ENCODE measurements at places on chromosomes 5 and 9.

GRCh38 chr5:151504006-151504405 is 56.6 kb downstream of the SLC36A1 start:
- DNase-seq, result no peak

- no peak for DNase-seq
These were observed 93.7 kb downstream of the ARHGAP26 start for GRCh38 chr5:142863856-142864255.

DNA sequence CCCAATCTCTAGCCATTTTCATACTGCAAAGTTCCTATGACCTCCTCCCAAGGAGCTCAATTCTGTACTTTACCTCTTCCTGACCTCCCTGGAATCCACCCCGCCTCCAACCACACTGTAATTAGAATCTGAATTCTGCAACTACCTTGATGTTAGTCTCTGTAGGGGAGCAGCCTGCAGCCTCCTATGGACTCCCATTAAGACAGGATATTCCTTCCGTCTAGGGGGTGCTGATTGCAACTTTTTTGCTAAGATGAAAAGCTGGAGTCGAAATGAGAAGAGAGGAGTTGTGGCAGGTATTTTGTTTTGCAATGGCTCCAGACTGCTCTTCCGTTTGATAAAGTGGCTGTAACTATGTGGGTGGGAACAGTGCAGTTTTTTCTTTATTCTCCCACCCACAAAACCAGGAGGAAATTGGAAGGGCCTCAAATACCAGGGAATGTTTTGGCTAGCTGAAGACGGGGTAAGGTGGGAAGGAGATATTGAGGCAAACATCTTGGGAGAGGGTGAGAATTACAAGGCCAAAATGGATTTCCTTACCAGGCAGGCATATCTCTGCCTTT is 23.8 kb downstream of the ANXA2R start:
- DNase-seq, result no peak

GRCh38 chr9:134320868-134321471 is 5.3 kb upstream of the RXRA start:
- no peak for DNase-seq

GRCh38 chr9:121331549-121331948 is 38.5 kb downstream of the STOM start:
- DNase-seq, result no peak

- no peak for DNase-seq
These were observed 23.6 kb downstream of the SCAI start for GRCh38 chr9:125119643-125120286.

- no peak for DNase-seq
These were observed 26.9 kb downstream of the CCNH start for GRCh38 chr5:87385802-87386201.

GRCh38 chr5:7348168-7348854 is 47.6 kb upstream of the ADCY2 start:
- no peak for DNase-seq

DNA sequence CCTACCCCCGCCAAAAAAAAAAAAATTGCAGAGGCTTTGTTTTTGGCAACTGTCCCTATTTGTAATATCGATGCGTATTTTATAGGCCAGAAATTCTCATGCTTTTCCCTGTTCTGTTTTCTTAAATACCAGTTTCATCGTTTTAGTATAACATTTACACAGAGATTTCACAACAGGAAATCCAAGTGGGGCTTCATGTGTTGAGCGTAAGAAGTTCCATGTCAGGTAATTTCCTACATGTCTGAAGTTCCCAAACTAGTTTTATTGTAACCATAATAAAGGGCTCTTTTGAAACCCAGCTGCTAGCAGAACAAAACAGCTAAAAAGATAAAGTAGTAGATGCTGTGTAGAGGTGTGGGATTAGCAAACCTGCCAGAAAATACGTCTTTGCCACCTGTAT is 4.2 kb downstream of the SMC5 start:
- DNase-seq, result no peak

- no peak for DNase-seq
These were observed 113.3 kb upstream of the SPATA31D4 start for GRCh38 chr9:81814794-81815464.

DNA sequence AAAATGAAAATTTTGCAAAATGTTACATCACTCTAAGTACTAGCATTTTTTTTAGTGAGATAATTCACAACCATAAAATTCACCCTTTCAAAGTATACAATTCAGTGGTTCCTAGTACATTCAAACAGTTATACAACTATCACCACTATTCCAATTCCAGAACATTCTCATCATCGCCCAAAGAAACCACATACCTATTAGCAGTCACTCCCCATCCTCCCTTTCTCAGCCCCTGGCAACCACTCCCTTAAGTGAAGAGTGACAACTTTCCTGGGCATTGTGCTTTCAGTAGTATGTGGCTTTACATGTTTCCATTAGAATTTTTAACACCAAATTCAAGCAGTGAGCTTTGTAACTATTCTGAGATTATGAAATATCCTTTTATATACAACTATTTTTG is 81.4 kb downstream of the RASEF start:
- no peak for DNase-seq

GRCh38 chr9:18236336-18236735 is 237.6 kb upstream of the ADAMTSL1 start:
- DNase-seq, result no peak

GRCh38 chr5:75040973-75041372 is 11.4 kb downstream of the GCNT4 start:
- no peak for DNase-seq

DNA sequence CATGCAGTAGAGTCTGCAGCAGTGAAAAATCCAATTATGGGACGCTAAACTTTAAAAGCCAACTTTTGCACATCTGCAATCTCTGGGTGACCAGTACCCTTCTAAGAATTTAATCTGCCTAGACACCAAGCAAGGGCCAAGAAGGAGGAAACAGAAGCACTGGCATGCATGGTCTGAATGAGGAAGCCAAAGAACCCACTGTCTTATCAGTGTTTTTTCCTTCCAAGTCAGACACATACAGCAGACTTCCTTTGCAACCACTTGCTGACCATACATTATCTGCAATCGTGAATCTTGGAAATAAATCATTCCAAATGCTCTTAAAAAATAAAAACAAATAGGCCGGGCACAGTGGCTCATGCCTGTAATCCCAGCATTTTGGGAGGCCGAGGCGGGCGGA is 65.9 kb downstream of the DEPDC1B start:
- no peak for DNase-seq

- no peak for DNase-seq
These were observed 102.2 kb upstream of the MOCS2 start for GRCh38 chr5:53211799-53212198.

DNA sequence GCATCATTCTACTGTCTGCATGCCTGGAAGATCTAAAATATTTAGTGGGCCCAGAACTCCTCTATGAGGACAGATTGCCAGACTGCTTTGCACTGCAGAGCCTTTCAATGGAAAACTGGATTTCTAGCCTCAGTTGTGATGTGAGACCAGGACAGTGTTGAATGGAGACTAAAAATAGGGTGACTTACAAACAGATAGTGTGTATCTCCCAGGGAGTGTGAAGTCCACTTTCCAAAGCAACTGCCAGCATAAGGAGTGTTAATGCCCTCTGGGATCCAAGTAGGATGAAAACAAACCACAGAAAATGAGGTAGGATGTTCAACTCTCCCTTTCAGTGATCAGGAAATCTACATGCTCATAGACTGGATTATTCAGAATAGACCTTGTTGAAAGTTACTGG is 119.5 kb downstream of the GRIA1 start:
- DNase-seq, result no peak

- no peak for DNase-seq
These were observed 4.4 kb upstream of the RAPGEF1 start for GRCh38 chr9:131744171-131744719.

- no peak for DNase-seq
These were observed 160.8 kb downstream of the CEMIP2 start for GRCh38 chr9:71607461-71607881.

DNA sequence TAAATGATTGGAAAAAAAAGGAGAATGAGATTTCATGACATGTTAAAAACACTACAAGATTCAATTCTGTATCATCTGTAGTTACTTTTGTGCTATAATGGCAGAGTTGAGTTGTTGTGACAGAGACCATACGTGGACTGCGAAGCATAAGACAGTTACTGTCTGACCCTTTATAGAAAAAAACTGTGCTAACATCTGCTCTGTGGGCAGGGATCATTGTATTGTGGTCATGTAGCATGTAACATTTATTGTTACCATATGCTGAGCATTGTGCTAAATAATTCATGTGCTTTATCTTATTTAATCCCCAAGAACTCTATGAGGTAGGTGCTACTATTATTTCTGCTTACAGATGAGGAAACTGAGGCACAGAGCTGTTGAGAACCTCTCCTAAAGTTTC is 147.3 kb upstream of the HMHB1 start:
- DNase-seq, result no peak

DNA sequence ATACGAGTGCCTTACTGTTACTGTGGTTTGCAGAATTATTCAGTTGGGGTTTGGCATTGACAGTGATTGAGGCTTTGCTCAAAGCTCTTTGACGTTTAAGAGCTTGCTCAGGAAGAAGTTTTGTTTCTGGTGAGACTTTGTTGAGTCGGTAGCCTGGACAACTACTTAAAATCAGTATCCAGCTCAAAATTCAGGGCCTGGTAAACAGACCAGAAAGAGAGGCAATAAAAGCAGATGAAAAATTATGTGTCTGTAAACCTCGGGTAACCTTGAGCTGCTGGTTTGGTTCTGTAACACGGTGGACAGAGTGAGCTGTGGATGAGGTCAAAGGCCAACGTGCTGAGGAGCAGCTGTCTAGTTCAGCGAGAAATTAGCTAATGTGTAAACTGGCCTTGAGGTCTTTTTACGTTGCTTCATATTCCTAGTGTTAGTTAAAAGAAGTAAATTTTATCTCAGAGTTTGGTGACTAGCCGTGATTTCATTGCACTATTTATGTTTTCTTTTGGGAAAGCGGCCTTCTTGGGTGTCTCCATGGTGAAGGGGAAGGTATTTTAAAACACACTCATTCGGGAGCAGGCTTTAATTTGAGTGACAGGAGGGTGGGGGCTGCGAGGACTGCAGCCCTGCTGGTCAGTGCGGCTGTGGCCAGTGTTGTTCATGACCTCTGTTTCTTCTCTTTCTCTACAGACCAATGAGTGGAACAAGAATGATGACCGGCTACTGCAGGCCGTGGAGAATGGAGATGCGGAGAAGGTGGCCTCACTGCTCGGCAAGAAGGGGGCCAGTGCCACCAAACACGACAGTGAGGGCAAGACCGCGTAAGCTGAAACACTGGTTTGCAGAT is 82.0 kb upstream of the TTC23L start:
- no peak for DNase-seq

- no peak for DNase-seq
These were observed 9.1 kb downstream of the TTC33 start for GRCh38 chr5:40746703-40747102.

GRCh38 chr5:35031276-35031675 is 16.5 kb downstream of the AGXT2 start:
- no peak for DNase-seq

GRCh38 chr9:129604766-129605163 is 16.1 kb downstream of the C9orf50 start:
- DNase-seq, result no peak

DNA sequence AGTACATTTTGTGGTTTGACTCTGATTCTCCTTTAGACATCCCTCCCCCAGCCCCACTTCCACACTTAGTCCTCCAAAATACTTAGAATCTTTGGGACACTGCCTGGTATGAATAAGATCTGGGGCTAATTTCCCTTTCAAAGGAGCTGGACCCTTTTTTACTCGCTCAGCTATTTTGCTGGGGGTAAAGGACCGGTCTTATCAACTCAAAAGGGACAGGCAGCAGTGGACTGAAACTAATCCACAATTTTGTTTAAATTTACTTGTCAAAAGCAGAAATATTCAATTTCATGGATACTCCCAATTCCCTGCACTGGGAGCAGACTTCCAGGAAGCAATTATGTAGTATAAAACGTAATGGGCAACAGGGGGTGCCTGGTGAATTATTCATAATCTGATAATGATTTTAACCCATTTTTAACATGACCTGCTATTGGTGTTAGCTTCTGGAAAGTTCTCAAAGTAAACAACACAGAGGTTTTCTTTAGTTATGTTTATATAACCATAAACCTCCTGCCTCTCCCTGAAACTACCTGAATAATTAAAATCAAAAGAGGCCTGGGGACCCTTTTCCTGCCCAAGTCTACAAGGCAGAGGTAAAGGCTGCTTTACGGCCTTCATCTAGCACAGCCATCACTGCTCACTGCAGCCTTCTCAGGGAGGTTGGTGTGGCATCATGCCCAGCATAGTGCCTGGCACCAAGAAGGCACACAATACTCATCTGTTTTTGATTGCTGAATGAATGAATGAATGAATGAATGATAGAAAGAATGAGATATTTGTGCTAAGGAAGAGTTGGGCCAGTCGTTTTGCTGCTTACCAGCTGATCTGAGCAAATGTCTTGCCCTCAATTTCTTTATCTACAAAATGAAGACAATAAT is 44.2 kb upstream of the GNPDA1 start:
- DNase-seq, result peak; percentile 22

DNA sequence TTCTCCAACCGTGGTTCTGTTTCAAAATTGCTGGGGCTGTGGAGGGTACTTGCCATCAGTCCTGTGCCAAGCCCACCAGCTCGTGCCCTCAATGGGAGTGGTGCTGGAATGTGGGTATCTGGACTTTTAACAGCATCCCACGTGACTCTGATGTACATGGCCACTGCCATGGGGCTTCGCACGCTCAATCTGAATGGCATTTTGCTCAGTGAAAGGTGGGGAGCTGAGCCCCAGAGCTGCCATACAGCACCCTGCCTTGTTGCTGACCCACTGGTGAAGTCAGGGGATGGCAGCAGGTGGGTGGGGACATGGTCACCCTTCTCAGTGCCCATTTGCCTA is 16.6 kb upstream of the SYNPO start:
- no peak for DNase-seq

- peak; percentile 74 for DNase-seq
These were observed 27.2 kb downstream of the NEK6 start for GRCh38 chr9:124284940-124285441.

- DNase-seq, result no peak
These were observed 10.7 kb upstream of the CLK4 start for GRCh38 chr5:178637356-178638074.

DNA sequence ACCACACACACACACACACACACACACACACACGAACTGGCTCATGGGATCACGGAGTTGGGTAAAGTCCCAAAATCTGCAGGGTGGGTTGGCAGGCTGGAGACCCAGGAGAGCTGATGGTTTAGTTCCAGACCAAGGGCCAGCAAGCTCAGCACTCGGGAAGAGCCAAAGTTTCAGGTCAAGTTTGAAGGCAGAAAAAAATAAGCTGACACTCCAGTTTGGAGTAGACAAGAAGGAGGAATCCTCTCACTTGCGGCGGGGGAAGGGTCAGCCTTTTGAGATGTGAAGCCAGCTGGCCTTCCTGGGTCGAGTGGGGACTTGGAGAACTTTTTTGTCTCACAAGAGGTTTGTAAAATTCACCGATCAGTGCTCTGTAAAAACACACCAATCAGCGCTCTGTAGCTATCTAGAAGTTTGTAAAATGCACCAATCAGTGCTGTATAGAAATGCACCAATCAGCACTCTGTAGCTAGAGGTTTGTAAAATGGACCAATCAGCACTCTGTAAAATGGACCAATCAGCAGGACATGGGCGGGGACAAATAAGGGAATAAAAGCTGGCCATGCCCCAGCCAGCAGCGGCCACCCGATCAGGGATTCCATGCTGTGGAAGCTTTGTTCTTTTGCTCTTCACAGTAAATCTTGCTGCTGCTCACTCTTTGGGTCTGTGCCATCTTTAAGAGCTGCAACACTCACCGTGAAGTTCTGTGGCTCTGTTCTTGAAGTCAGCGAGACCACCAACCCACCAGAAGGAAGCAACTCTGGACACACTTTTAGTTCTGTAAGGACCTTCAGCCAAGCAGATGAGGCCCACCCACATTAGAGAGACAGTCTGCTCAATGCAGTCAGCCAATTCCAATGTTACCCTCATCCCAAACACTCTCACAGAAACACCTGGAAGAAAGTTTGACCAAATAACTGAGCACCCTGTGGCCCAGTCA is 37.8 kb upstream of the UNC5A start:
- no peak for DNase-seq
